ENCODE measurements at places on chromosomes 3 and 15.

DNA sequence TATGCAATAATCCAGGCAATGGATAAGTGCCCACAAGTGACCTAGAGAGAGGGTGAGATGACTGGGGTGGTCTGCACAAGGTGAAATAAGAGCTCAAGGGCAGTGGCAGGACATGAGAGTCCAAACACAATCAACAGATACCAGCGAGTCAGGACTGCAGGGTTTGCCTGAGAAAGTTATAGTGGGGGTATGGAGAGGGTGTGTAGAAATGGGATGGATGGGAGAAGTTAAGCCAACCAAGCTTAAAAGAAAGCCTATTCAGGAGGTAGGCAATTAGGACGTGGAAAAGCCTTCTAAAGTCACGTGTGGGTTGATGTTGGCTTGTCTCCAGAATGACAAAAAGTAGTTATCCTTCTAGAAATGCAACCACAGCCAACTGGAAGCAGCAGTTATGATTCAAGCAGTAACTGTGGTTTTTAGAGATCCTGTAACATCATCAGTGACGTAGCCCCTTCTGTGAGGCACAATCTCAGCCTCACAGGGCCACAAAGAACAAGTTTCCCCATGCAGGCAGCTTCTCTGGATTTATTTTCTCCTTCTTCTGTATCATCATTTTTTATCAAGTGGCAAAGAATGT is 56.1 kb downstream of the FAM174B start:
- no peak for DNase-seq

DNA sequence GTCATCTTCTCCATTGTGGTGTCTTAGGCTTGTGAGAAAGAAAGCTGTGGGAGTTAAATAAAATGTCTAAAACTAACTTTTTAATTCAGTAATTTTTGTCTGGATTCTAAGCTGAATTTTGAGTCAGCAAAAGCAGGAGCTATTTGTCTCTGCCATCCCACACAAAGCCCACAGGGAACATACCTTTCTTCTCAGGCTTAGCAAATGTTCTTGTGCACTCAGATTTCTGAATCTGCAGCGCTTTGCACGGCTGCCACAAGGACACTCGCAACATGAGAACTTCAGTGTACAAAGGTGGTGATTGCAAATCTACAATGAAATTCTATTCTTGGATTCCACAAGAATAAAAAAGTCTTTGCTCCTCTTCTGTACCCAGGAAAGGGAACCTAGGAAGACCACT is 88.2 kb upstream of the RNF7 start:
- no peak for DNase-seq

- DNase-seq, result no peak
Observed at GRCh38 chr15:64343841-64344240, 12.1 kb downstream of the CSNK1G1 start.

- DNase-seq, result no peak
Observed at GRCh38 chr3:176961916-176962315, 235.4 kb downstream of the TBL1XR1 start.

GRCh38 chr15:69081310-69082004 is 67.0 kb downstream of the NOX5 start:
- no peak for DNase-seq

GRCh38 chr3:12905316-12906071 is 64.1 kb upstream of the RPL32 start:
- DNase-seq, result no peak

- no peak for DNase-seq
Observed at GRCh38 chr15:98142572-98142971, 182.1 kb downstream of the ARRDC4 start.

- DNase-seq, result no peak
Observed at GRCh38 chr3:113265231-113265630, 53.9 kb downstream of the BOC start.

GRCh38 chr15:51992953-51993352 is 21.4 kb upstream of the LEO1 start:
- no peak for DNase-seq

DNA sequence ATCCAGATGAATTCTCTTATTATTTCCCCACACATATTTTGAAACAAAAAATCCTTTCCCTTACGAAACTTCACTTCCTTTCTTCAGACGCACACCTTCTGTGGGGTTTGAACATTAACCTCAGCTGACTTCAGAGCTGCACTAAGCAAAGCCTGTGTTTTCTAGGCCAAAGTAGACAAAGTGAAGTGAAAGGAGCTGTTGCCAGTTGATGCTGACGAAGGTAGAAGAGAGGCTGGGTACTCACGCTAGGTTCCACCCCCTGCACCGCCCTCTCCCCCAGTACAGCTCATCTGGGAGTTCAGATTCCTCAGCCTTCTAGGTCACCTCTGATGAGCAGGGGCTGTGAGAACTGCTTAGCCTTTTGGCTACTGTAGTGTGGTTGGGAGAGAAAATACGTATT is 24.1 kb downstream of the DUT start:
- no peak for DNase-seq

DNA sequence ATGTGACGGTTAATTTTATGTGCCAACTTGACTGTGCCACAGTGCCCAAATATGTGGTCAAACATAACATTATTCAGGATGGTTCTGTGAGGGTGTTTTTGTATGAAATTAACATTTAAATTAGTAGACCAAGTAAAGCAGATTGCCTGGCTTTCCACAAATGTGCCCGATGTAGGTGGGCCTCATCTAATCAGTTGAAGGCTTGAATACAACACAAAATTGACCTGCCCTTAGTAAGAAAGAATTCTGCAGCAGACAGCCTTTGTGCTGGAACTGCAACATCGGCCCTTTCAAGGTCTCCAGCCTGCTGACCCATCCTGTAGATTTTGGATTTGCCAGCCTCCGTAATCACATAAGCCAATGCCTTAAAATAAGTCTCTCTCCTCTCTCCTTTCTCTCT is 215.9 kb downstream of the MEX3B start:
- no peak for DNase-seq

- no peak for DNase-seq
Observed at GRCh38 chr3:43723121-43723734, 32.5 kb downstream of the ABHD5 start.

DNA sequence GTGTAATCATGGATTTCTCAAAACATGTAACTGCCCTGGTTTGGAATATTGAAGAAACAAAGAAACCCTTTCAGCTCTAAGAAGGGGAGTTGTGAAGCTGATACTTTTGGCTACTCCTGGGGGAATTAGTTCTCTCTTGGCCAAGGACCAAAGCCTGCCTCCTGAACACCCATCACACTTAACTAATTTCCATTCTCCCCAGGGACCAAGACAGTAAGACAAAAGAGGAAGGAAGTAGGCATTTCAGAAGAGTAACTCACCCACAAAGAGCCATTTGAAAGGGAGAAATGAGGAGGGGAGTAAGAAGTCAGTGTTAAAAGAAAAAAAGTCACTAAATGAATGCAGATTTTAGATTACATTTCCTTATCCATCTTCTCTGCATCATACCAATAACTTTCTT is 328.0 kb upstream of the SOX2 start:
- DNase-seq, result no peak
